Kidney tubule cell (primary cell): ENCODE measurements at places on chromosomes 7 and 10.

DNA sequence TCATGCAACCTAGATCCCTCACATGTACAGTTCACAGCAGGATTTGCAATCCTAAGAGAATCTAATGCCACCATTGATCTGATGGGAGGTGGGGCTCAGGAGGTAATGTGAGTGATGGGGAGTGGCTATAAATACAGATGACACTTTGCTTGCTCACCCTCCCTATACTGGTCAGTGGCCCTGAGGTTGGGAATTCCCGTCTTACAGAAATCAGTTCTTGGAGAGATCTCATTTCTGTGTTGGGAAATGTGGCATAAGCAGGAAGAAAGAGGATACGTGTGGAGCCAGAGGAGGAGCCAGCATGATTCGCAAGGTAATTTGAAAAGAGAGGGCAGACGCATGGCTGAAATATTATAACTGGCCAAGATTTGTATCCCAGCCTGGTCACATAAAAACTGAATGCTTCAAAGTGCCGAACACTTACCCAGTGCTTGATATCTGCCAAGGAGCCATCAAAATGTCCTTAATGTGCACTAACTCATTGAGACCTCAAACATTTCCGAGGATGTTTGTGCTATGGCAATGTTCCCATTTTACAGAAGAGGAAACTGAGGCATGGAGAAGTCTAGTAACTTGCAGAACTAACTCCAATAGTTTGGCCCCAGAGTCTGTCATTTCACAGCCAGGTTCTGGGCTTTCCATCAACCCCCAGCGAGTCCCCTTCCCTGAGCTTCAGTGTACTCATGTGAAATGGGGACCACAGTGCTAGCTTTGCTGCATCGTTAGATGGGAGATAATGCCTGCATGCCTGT, 5.5 kb upstream of the IKZF1 start:
- DNase-seq = peak; percentile 42

- DNase-seq = no peak
Observed at GRCh38 chr10:132899054-132899750, 43.2 kb downstream of the CFAP46 start.

- peak; percentile 65 for DNase-seq
Observed at GRCh38 chr10:88379575-88379974, 203.5 kb downstream of the RNLS start.

DNA sequence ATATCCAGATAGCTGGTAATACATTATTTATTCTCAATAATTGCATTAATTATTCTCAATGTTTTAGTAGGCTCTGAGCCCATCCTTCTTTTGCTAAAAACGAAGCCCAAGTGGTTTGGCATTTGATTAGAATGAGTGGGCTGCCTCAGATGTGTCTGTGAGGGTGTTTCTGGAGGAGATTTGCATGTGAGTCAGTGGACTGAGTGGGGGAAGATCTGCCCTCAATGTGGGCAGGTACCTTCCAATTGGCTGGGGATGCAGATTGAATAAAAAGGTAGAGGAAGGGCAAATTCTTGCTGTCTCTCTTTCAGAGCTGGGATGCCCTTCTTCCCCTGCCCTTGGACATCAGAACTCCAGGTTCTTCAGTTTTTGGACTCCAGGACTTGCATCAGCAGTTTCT, 290.6 kb upstream of the SMIM30 start:
- DNase-seq = no peak

- no peak for DNase-seq
Observed at GRCh38 chr10:17019696-17020095, 109.9 kb downstream of the CUBN start.

GRCh38 chr7:95472581-95473161, 13.1 kb upstream of the ASB4 start:
- peak; percentile 84 for DNase-seq

- no peak for DNase-seq
Observed at GRCh38 chr7:30251708-30252329, 32.6 kb upstream of the ZNRF2 start.

- no peak for DNase-seq
Observed at GRCh38 chr7:10793995-10794775, 179.5 kb upstream of the PHF14 start.

DNA sequence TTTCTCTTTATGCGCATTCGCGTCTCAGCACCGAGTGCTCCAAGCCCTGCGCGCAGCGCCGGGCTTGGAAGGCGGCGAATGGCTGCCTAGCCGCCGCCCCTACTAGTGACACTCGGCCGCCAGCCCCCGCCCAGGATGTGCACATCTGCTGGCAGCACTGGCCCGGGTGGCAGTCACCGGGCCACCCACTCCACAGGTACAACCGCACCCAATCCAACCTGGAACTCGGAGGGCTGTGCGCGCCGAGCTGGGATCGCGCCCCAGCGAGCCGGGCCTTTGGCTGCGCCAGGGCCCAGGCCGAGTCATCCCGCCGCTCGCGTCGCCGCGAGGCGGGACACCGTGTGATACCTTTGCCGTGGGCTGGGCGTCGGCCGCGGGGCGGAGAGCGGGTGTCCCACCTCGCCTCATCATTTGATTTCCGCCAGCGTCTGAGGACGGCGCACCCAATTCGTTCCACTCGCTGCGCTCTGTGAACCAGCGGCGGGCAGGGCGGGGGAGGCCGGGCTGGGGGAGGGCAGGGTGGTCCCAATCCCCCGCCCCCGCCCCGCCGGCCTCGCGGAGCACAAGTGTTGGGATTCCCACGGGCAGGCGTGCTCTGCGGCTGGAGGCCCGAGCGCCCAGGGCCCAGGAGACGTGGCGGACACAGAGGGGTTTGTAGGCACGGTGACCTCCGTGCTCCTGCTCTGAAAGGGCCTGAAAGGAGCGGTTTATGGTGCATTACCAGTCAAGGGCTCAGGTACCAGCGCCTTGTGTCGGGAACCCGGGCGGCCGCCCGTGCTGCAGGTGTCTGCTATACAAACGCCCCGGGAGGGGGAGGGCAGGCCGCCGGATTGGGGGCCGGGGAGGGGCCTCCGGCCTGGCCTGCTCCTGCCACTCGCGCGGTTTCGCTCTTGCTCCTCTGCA, 17.8 kb upstream of the PTF1A start:
- no peak for DNase-seq
